ENCODE measurements at places on chromosomes 7 and 10.

DNA sequence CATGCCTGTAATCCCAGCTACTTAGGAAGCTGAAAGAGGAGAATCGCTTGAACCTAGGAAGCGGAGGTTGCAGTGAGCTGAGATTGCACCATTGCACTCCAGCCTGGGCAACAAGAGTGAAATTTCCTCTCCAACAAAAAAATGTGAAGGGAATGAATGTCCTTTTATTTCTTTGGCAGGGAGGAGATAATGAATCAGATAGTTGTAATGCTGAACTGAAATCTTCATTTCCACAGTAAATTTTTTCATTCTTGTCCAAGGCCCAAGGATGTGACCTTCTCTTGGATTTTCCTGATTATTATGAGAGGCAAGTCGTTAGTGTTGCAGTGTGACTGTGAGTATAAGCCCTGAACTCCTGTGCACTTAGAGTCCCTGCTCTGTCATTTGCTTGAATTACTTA, 13.6 kb downstream of the STAMBPL1 start:
- H3K36me3 ChIP-seq, result peaks cover 24% of the 10 kb centered on the region
- peaks cover 40% of the 10 kb centered on the region for H3K4me1 ChIP-seq
- no peak overlapping the region for H3K27ac ChIP-seq
- no peaks in the 10 kb centered on the region for H3K27me3 ChIP-seq
- no peak for ATAC-seq

GRCh38 chr7:119392-120163, 72.8 kb upstream of the FAM20C start:
- no peak overlapping the region for H3K27ac ChIP-seq
- no peak for ATAC-seq

GRCh38 chr7:39855325-39855674, 94.8 kb upstream of the CDK13 start:
- peak overlapping the region; percentile 75 for H3K4me3 ChIP-seq
- H3K27ac ChIP-seq, result peak overlapping the region; percentile 11
- peaks cover 26% of the 10 kb centered on the region for H3K27me3 ChIP-seq
- ATAC-seq, result no peak

- ATAC-seq, result no peak
- H3K27ac ChIP-seq, result no peak overlapping the region
- no peaks in the 10 kb centered on the region for H3K36me3 ChIP-seq
- peaks cover 5% of the 10 kb centered on the region for H3K27me3 ChIP-seq
- no peak overlapping the region for H3K4me3 ChIP-seq
Measured at GRCh38 chr10:121303287-121303890, 294.9 kb downstream of the FGFR2 start.

- no peaks in the 10 kb centered on the region for H3K27me3 ChIP-seq
- no peak for ATAC-seq
- H3K4me3 ChIP-seq, result no peak overlapping the region
- H3K27ac ChIP-seq, result no peak overlapping the region
Measured at GRCh38 chr10:29725133-29725720, 90.5 kb upstream of the SVIL start.

- no peak overlapping the region for H3K27ac ChIP-seq
- peaks cover 3% of the 10 kb centered on the region for H3K27me3 ChIP-seq
- no peaks in the 10 kb centered on the region for H3K4me1 ChIP-seq
- H3K4me3 ChIP-seq, result no peak overlapping the region
- no peaks in the 10 kb centered on the region for H3K36me3 ChIP-seq
Measured at GRCh38 chr7:54643064-54643463, 100.9 kb downstream of the VSTM2A start.

DNA sequence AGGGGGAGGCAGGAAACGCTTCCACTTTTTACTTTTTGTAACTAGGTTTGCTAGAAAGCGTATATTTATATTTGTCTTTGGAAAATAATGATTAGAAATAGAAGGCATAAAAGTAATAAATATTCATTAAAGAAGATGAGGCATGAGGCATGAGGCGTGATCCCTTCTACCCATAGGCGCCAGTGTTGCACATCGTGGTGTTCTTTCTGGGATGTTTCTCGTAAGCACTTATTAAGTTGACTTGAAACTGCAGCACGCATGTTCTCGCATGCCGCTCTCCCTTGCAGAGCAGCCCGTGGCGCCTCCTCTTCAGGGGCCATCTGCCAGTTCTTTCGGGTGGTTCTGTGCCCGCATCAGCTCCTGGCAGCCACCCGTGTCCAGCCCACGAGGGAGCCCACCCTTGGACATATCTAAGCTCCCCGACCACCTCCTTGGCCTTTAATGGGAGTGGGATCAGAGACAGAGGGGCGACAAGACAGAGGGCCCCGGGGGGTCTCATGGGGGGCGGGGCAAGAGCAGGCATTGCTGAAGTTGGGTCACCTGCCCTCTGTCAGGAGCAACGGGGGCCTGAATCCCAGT, 28.5 kb upstream of the CSGALNACT2 start:
- no peaks in the 10 kb centered on the region for H3K36me3 ChIP-seq
- ATAC-seq, result no peak
- H3K4me1 ChIP-seq, result no peaks in the 10 kb centered on the region
- H3K4me3 ChIP-seq, result no peak overlapping the region
- no peak overlapping the region for H3K27ac ChIP-seq
- H3K27me3 ChIP-seq, result no peaks in the 10 kb centered on the region

DNA sequence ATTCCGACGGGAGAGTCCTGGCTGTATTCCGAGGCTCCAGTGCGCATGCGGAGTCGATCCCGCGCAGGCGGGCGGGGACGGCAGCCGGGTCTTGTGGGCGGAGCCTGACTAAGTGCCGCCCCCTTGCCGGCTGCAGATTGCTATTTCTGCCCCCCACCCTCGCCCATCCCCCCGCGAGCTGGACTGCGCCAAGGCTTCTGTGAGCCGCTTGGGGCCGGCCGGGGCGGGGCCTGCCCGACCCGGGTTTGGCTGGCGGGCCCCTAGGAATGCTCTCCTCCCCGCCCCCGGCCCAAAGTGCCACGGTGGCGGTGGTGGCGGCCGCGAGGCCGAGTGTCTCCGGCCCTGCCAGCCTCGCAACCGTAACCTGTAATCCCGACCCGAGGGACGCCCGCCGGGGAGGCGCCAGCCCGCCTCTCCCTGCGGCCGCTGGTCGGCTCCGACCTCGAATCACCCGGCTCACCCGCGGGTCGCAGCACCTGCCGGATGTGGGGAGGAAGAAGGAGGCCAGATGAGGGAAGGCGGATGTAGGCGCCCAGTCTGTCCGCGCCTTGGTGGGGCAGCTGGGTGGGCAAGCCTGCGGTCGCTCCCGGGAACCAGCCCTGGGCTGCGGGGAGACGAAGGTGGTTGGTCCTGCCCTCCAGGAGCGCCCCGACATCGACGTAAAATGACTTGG, 702 bp upstream of the KAZALD1 start:
- H3K27me3 ChIP-seq, result peaks cover 21% of the 10 kb centered on the region
- H3K4me3 ChIP-seq, result peak overlapping the region; percentile 86
- no peaks in the 10 kb centered on the region for H3K36me3 ChIP-seq
- ATAC-seq, result peak; percentile 74

DNA sequence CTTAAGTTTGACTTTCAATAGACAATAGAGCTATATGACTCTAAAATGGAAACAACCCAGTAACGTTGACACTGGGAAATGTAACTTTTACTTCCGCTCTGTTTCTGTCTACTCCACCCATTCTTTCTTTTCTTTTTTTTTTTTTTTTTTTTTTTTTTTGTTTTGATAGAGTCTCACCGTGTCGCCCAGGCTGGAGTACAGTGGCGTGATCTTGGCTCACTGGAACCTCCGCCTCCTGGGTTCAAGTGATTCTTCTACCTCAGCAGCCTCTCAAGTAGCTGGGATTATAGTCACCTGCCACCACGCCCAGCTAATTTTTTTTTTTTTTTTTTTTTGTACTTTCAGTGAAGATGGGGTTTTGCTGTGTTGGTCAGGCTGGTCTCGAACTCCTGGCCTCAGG, 13.9 kb downstream of the PRSS2 start:
- ATAC-seq, result peak; percentile 4
- peak overlapping the region; percentile 81 for H3K4me3 ChIP-seq
- peaks cover 40% of the 10 kb centered on the region for H3K36me3 ChIP-seq
- H3K27ac ChIP-seq, result peak overlapping the region; percentile 93
- H3K4me1 ChIP-seq, result no peaks in the 10 kb centered on the region

DNA sequence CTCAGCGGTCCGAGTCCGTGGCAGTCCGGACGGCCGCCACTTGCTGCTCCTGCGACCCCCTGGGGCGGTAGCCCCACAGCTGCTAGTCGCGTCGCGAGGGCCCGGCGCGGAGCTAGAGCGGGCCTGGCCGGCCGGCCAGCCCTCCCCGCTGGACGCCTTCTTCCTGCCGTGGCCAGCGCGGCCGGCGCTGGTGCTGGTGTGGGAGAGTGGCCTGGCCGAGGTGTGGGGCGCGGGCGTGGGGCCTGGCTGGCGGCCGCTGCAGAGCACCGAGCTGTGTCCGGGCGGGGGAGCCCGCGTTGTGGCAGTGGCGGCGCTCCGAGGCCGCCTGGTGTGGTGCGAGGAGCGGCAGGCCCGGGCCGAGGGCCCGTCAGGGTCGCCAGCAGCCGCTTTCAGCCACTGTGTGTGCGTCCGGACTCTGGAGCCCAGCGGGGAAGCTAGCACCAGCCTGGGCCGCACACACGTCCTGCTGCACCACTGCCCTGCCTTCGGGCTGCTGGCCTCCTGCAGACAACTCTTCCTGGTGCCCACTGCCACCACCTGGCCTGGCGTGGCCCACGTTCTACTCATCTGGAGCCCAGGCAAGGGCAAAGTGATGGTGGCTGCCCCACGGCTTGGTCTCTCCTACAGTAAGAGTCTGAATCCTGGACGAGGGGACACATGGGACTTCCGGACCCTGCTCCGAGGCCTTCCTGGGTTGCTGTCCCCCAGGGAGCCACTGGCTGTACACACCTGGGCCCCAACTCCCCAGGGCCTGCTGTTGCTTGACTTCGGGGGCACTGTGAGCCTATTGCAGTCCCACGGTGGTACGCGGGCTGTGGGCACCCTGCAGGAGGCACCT, 631 bp downstream of the HPS6 start:
- H3K27me3 ChIP-seq, result no peaks in the 10 kb centered on the region
- peak; percentile 19 for ATAC-seq
- H3K4me3 ChIP-seq, result peak overlapping the region; percentile 83
- H3K27ac ChIP-seq, result peak overlapping the region; percentile 86
- no peaks in the 10 kb centered on the region for H3K36me3 ChIP-seq

DNA sequence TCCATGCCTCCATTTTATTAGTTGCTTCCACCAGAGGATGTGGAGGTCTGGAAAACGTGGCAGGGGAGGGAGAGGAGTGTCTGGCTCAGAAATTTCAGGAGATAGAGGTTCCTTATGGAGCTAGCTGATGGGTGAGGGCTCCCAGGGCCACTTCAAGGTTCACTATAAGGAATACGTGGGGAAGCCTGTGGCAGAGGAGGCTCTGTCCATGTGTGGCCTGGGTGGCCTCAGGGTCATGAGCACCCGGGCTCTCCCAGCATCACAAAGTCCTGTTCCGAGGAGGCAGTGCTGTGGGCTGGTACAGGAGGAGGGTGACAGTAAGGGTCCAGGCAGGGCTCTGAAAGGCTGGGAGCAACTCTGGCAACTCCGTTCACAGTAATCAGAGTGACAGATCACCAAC, 24.6 kb downstream of the ARHGAP22 start:
- no peaks in the 10 kb centered on the region for H3K4me1 ChIP-seq
- ATAC-seq, result no peak
- peaks cover 33% of the 10 kb centered on the region for H3K27me3 ChIP-seq
- no peak overlapping the region for H3K4me3 ChIP-seq

DNA sequence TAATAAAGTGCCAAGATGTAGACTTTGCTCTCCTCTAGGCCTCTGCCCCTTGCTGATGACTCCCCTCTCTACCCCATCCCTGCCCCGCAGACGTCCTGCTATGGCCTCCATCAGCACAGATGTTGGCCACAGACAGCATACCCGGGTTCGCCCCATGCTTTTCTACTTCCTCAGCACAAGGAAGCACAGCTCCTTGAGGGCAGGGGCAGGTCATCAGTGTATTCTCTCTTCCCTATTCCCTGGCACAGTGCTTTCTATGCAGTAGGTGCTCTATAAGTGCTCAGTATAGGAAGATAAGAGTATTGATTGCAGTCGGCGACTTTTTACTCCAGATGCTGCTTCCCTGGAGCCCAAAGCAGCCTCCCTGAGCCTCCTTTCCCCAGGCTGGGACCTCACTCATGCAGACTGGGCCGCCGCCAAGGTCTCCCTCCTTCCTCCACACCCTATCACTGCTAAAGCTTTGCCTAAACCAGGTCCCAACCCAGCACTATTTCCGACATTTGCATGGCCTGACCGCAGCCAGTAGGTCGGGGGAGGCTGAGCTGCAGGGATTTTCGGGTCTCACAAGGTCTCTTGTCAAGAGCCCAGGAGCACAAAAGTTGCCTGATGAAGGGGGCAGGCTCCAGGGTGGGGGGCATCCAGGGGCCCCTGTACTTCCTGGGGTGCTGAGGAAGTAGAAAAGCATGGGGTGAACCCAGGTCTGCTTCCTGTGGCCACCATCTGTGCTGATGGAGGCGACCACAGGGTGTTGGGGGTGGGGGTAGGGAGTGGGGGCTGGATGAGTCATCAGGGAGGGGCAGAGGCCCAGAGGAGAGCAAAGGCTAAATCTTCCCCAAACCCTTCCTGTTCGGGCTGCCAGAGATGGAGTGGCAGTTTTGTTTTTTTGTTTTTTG, 8.0 kb downstream of the CALHM3 start:
- H3K4me1 ChIP-seq, result peaks cover 27% of the 10 kb centered on the region
- H3K4me3 ChIP-seq, result peak overlapping the region; percentile 72
- H3K27me3 ChIP-seq, result no peaks in the 10 kb centered on the region
- ATAC-seq, result peak; percentile 88
- no peaks in the 10 kb centered on the region for H3K36me3 ChIP-seq

GRCh38 chr7:158449942-158450341, 137.7 kb downstream of the PTPRN2 start:
- ATAC-seq, result no peak
- H3K36me3 ChIP-seq, result no peaks in the 10 kb centered on the region
- H3K4me1 ChIP-seq, result no peaks in the 10 kb centered on the region

GRCh38 chr7:127791446-127792189, 139.6 kb downstream of the SND1 start:
- peak overlapping the region; percentile 1 for H3K27ac ChIP-seq
- ATAC-seq, result no peak
- peaks cover 49% of the 10 kb centered on the region for H3K36me3 ChIP-seq
- H3K4me3 ChIP-seq, result no peak overlapping the region
- no peaks in the 10 kb centered on the region for H3K27me3 ChIP-seq
- H3K4me1 ChIP-seq, result peaks cover 27% of the 10 kb centered on the region

DNA sequence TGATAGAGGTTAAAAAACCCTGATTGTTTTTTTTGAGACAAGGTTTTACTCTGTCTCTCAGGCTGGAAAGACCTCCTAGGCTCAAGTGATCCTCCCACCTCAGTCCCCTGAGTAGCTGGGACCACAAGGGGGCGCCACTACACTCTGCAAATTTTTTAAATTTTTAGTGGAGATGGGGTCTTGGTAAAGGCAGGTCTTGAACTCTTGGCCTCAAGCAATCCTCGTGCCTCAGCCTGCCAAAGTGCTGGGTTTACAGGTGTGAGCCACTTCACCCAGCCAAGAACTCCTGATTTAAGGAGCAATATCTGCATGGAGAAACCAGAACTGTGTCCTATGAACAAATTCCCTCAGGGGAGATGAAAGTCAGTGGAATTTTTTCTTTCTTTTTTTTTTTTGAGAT, 7.3 kb upstream of the KLHDC10 start:
- ATAC-seq, result peak; percentile 69
- no peaks in the 10 kb centered on the region for H3K4me1 ChIP-seq
- no peaks in the 10 kb centered on the region for H3K27me3 ChIP-seq
- no peak overlapping the region for H3K4me3 ChIP-seq
- H3K36me3 ChIP-seq, result no peaks in the 10 kb centered on the region

Measured in activated T-helper 17 cell treated with anti-CD3 and anti-CD28 coated beads, Interleukin-2, amount 50 U/mL, for 72 hours (primary cell).